CD4-positive, alpha-beta T cell treated with Interleukin-4 for 1 hour (primary cell): ENCODE measurements at places on chromosomes 13 and 19.

DNA sequence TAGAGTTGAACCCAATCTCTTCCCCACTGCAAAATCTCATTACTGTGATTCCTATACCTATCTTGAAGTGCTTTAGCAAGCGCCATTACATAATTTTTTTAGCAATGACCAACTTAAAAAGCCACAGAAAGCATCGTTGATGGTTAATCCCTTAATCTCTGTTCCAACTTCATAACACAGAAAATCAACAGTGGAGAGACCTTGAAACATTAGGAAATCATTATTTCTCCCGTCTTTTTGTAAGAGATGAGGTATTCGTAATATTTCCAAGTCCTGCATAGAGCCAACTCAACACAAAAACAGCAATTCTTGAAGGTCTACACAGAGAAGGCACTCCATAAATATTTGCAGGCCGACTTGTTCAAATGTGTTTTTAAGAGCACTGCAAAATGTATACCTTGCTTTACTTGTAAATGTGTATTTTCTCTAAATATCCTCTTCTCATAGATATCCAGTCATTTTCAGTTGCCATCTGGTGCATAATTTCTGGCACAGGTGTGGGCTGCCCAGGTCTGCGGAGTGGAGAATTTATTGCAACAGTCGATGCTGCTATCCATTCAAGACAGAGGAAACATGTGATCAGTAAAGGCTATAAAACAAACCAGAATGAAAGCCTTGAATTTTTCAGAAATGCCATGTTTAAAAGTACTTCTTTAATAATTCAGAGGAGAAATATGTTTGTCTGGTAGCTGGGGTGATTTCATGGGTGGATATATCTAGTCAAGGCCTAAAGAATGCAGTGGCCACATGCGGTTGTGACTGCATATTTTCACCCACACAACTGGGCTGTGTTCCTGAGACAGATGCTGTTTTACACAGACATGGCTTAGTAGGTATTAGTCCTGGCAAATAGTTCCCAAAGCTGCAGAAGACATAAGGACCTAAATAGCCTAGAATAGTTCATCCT, 234.3 kb upstream of the STARD13 start:
- no peak for DNase-seq

GRCh38 chr13:79647533-79647932, 166.6 kb downstream of the NDFIP2 start:
- no peak for DNase-seq

DNA sequence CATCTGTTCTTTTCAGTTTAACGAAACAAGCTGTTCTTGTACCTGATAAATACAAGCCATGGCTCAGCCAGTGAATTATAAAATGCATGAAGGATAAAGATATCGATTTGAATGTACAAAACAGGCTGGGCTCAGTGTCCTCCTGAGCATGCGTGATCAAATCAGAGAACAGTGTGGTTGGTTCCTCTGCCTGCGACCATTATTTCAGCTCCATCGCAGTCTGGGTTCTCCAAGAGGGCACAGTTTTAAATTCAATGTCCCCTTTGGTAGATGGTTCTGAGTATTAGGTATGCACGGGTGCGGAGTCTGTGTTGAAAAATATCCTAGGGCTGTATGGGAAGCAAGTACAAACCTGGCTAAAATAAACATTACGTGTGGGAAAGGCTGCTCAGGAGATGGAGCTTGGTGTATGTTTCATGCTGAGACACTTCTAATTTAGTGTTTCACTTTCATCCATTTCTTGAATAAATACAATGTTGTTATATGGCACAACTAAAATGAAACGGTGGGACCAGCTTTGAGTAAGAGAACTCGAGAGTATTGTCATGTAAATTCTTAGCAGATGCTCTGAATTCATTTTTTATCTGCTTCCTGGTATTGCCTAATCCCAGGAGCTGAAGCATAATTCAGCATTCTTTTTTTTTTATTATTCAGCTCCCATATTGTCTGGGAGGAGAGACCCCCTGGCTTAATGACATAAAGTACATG, 458.7 kb downstream of the MYO16 start:
- no peak for DNase-seq

- DNase-seq = no peak
These were observed 490.2 kb downstream of the FOXO1 start for GRCh38 chr13:40176242-40176641.

DNA sequence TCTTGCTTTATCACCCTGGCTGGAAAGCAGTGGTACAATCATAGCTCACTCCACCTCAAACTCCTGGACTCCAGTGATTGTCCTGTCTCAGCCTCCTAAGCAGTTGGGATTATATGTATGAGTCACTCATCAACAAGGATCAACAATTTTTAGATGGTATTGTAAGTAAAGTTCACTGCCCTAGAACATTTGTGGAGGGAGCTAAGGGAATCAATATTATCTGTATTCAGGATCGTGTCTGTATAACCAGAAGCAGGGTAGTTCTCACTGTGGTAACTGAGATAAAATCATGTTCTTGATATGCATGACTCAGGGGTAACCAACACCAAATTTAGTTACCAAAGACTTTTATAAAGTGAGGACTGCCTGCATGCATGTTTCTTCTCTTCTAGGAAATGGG, 27.0 kb downstream of the ZMYM5 start:
- no peak for DNase-seq
